ENCODE measurements at places on chromosomes 2 and 18. TPM values are rescaled to one million over a fixed set of nuclear protein-coding genes. Genes with fewer than 3 reads are reported as not detected.
A peak's percentile ranks its signal among the peaks of the same experiment; 100 is the strongest.

- DNase-seq = no peak
These were observed 6.2 kb upstream of the GPR155 start for GRCh38 chr2:174492963-174493431.

- no peak for DNase-seq
These were observed 36.0 kb upstream of the VRK2 start for GRCh38 chr2:58010599-58010998.

DNA sequence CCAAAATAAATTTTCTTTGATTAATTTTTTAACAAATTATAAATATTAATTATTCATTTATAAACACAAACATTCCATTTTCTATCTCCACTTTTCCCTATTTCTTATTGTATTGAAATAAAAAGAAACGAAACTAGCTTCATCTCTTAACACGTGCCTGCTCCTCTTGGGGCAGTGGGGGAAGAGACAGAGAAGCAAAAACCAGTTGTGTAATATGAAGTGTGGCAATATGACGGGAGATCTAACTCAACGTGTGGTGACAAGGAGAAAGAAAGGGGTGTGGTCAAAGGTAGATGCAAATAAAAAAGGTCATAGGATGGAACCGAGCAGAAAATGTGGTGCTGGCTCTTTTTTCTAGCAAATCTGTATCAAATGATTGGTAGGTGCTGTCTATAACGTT is 106.9 kb upstream of the SLC8A1 start:
- DNase-seq = no peak

GRCh38 chr2:207110715-207111114 is 55.0 kb downstream of the KLF7 start:
- DNase-seq = no peak

- DNase-seq = no peak
These were observed 14.3 kb upstream of the EN1 start for GRCh38 chr2:118861731-118862130.

- no peak for DNase-seq
These were observed 72.2 kb upstream of the RBM44 start for GRCh38 chr2:237726401-237726830.

DNA sequence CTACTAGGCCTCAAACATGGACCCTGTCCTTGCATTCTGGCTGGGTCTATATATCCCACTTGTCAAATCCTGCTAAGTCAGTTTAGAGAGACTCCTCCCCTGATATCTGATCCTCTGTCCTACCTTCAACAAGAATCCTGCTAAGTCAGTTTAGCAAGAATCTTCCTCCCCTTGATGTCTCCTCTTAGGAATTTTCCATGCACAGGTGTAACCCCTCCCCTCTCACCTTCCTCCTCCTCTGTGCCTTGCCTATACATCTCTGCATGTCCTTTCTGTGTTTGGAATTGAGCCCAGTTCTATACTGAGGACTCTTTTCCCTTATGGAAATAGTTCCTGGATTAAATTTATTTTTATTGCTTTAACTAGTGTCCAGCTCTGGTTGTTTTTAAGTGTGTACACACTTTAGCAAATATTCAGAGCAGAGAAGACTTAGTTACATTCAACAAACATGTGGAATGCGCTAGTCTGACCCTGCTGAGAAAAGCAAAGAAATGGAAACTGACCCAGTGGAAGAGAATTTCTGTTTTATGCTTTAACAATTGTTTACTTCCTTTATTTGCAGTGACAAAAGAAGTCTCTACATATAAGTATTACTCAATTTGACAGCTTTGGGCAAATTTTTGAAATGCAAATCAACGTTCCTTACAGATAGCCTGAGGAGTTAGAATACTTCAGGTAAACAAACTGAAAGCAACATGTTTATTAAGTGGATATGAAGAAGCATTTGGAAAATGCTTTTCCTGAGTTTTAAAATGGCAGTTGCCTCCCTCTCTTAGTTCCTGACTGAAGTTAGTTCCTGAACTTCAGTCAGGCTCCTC is 80.6 kb downstream of the RIT2 start:
- no peak for DNase-seq

DNA sequence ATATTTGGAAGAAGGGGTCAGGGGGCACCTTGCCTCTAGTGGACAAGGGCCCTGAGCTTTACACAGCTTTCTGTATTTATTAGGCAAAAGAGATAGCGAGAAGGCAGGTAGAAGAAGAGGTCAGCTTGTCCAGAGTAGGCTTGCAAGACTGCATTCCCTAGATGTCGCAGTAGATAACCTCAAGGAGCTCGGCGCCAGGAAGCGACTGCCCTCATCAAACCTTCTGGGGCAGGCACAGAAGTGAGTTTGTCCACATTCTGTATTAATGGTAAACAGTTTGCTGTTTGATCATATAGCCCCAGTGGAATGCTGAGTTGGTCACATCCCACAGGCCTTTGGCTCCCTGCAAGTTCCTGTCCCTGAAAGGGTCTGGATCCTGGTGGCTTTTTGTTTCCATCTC is 7.0 kb downstream of the CHCHD5 start:
- no peak for DNase-seq

DNA sequence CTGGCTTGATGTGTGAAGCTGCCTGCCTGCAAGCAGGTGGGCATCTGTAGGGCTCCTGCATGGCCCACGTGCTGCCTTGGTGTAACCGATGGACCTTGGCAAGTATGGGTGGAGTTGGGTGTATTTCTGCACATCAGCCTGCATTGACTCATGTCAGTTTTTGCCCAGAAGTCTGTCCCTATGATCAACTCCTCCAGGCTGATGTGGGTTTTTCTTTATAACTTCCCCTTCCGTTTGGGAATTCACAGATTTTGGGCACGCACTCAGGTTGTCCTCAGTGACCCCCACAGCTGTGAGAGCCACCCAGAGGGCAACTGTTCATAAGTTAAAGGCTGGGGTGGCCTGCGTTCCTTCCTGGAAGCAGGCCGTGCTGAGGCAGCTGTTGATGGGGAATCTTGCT is 123.3 kb downstream of the NCK2 start:
- DNase-seq = no peak

- DNase-seq = no peak
These were observed 139.4 kb upstream of the GPC1 start for GRCh38 chr2:240296104-240296406.

DNA sequence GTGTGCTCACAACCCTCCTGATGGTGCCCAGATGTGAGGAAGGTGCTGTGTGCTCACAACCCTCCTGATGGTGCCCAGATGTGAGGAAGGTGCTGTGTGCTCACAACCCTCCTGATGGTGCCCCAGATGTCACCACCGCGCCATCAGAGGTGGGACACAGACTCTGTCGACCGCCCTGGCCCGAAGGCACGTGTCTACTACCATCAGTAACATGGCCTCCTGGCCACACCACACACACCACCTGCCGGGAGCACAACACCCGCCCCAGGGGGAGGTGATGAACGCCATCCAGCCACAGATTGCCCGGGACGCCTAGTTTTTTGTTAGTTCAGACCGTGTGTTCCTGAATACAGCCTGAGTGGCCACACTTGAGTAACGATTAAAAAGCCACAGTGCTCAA is 24.5 kb downstream of the HDAC4 start:
- DNase-seq = peak; percentile 10

DNA sequence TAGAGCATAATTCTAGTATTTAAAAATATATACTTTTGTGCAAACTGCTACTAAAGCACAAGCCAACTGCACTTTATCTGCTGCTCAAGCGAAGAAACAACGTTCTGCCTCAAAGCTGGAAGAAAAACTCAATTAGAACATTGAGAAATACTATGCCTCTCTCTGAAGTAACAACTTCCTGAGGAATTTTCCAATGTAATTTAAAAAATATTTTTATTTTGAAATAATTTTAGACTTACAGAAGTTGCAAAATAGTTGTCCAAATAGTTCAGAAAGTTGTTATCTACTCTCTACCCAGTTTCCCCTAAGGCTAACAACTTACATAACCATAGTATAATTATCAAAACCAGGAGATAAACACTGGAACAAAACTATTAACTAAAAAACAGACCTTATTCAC is 12.3 kb upstream of the POLI start:
- DNase-seq = no peak

DNA sequence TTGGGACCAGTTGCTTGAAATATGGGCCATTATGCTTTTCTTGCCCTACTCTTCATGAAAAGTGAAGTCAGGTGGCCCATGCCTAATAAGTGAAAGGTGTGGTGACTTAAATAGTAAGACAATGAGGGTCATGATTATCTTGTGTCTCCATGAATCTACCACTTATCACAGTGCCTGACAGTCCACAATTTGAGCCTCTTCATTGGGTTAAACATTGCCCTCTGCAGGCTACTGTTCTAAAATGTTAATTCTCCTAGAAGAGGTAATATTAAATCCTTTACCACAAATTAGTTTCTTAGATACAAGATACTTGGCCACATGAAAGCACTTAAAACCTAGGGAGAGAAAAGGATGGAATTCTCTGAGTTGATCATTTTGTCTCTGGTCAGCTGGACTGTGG is 4.0 kb downstream of the EGR4 start:
- no peak for DNase-seq

DNA sequence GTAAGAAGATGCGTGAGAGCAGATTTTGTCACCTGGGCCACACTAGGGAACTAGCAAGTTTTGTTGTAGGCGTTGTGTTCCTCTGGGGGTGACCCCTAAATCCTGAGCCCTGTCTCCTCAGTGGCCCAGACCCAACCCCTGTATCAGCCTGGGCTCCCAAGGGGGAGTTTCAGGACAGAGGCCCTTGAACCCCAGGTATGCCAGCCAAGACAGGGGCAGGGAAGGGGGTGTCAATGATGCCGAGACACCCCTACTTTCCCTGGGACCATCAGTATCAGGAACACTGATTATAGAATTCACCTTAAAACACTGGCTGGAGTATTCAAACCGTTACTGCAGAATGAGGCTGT is 39.1 kb upstream of the RPL31 start:
- no peak for DNase-seq

GRCh38 chr2:63049211-63049969 is 1.2 kb upstream of the OTX1 start:
- no peak for DNase-seq

DNA sequence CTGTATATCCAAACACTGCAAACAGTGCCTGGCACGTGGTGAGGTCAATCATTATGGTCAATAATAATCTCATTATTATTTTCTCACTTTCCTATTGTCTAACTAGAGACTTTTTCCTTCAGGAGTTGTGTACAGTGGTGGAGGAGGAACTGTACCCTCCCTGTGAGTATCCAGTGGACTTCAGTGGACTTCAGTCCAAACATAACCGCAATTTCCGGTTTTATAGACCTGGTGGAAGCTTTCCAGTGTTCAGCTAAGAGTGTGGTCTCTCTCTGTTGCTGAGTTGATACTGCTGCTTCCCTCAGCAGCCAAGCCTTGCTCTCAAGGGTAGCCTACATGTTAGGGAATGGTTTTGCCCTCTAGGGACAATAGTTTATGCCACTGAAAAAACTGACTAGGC is 447.1 kb downstream of the TMEM182 start:
- no peak for DNase-seq

DNA sequence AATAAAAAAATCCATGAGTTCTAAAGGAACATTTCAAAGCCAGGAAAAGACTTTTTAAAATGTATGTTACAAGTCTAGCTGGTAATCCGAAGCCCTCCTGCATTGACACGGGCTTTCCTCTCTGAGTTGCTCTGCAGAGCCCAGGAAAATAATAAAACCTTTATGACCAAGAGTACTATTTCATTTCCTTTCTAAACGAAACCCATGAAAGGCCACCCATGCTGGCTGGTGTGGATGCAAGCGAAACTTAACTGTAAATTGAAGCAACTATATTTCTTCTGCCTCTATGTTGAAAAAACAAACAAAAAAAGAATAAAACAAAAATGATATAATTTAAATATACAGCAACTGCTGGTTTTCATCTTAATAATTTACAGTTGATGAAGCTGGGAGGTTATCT is 41.3 kb upstream of the ZNF532 start:
- no peak for DNase-seq

DNA sequence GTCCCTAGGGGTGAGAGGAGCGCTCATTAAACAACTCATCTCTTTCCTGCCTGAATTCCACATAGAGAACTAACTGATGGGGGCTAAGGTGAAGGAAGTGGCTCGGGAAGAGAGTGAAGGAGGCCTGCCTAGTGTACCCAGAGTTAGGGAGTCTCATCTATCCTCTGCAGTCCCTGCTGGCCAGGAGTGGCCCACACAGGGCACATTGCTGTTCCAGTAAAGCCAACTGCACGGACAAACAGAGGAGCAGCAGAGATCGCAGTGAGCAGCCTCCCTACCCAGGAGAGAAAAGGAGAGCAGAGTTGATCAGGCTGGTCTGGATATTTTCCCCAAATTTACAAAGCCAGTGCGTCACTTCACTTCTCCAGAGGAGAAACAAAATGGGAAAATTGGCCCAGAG is 16.9 kb upstream of the FN1 start:
- DNase-seq = no peak

- DNase-seq = peak; percentile 23
These were observed 1.1 kb upstream of the SPAST start for GRCh38 chr2:32061973-32062861.

DNA sequence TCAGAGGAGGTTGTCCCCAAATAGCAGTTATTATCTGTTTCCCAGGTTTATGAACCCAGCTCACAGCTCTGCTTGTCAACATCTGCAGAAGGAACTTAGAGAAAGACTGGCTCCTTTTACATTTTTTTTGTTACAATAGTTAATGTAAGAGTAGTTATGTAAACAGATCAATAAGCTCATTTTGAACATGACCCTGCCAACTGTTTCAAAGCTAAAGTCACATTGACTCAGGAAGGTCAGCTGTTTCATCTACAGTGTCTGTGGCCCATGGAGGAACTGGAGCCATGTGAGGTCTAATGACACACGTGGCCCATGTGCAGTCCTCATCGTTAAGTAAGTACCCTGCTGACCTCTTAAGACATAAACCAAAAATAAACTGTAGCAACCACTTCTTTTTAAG is 97.1 kb downstream of the SH3RF3 start:
- no peak for DNase-seq

- no peak for DNase-seq
These were observed 382.0 kb downstream of the SOX11 start for GRCh38 chr2:6074089-6074643.

DNA sequence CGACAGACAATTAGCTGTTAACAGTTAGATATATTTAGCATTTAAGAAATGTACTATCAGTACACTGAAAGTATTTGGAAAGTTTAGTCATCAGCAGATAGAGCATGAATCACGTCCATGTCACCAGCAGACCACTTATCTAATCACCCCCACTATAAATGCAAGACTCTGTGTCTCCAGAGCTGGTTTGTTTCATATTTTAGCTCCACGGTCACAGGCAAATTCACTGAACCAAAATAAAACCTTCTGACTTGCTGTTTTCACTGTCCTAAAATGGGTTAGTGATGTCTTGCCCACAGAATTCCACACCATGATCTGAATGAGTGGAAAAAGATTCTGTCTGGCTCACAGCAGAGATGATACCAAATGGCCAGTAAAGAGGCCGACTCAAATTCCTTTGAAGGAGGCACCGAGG is 64.9 kb downstream of the CDH2 start:
- no peak for DNase-seq

The NFATC1 gene
- total RNA-seq = 5.3 TPM

The LMAN1 gene
- total RNA-seq = 52.3 TPM

The SLC4A3 gene
- 24.4 TPM for total RNA-seq

The CLK1 gene
- total RNA-seq = 141 TPM

The UGT1A4 gene
- total RNA-seq = not detected

The CACNB4 gene
- 5.1 TPM for total RNA-seq

The RNF152 gene
- total RNA-seq = 16.9 TPM

The GALR1 gene
- 0.49 TPM for total RNA-seq

All from glutamatergic neuron (in vitro differentiated cells).